ENCODE measurements at places on chromosomes 12 and 14.

- no peak for DNase-seq
Measured at GRCh38 chr12:132145334-132145733, 1.1 kb downstream of the NOC4L start.

DNA sequence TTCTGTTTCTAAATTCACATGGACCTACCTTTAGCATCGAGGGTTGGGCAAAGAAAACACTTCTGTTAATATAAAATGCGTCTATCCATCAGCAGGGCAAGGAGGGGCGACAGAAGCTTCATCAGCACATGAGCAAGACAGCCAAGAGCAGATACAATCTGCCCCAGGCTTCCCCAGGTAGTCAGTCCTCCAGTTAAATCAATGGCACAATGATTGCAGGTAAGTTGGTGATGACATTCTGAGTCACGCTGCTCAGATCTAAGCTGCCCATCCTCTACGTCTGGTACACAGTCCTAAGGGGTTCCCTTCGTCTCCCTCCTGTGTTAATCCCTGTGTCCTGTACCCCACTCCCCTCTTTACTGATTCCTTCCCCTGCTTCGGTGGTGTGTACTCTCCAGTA is 38.8 kb downstream of the MAP3K9 start:
- no peak for DNase-seq

GRCh38 chr14:91311284-91311662 is 66.8 kb upstream of the GPR68 start:
- DNase-seq, result no peak

GRCh38 chr12:67269633-67270573 is 745 bp downstream of the CAND1 start:
- peak; percentile 42 for DNase-seq

GRCh38 chr12:106284358-106285105 is 18.0 kb upstream of the TCP11L2 start:
- DNase-seq, result no peak

DNA sequence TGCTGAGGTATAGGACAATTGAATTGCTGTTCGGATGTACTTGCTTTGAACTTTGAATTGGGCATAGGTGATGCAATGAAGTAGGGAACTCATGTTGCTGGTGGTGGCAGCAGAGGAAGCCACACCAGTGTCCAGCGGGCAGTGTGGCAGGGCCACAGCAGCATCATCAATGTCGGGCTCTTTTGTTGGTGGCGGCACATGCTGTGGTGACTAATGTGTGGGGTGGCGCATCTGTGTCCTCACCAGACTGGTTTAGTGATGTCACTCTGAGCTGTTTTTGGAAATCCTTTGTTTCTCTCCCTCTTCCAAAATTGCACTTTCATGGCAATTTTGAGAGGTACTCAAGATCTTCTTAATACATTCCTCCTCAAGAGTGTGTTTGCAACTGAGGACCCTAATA is 187.6 kb downstream of the ETNK1 start:
- DNase-seq, result no peak

DNA sequence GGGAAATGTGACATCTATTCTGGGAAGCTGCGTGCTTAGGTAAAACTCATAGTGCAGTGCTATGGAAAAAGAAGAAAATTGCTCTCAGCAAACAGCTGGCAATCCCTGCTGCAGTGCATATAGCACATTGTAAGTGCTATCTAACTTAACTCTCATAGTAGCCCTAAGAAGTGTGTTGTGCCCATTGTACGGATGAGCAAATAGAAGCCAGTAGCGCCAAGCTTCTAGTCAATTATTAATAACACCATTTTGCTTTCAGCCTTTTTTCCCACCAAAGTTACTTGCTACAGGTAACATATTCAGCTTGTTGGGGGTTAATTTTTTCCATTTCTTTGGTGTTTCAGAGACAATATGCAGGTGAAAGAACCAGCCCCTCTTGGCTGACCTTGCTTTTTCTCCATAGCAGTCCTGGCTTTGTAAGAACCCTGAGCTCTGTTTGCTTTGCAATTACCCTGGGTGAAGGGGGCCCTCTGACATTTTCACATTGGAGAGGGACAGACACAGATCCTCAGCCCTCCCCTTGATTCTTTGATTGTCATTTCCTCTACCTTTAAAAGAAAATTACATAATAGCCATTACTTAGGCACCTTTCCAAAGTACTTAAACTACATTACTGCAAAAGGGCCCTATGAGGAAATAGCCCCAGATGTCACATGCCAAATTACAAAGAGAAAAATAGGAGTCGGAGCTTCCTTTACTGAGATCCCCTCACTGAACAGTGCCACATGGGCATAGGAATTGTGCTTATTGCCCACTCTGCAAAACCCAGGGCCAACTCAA is 576.2 kb upstream of the TBX3 start:
- DNase-seq, result no peak

- no peak for DNase-seq
Measured at GRCh38 chr12:132827763-132828703, 636 bp downstream of the GOLGA3 start.

DNA sequence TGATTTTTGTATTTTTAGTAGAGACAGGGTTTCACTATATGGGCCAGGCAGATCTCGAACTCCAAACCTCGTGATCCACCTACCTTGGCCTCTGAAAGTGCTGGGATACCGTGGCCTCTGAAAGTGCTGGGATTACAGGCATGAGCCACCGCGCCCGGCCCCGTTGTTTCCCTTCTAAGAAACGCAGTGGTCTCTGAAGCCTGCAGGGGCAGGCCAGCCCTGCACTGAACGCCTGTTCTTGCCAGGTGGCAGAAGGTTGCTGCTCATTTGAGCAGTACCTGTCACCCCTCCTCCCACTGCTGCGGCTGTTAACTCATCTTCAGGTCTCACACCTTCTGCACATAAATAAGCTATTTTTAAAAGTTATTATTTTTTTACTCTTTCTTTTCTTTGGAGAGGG is 24.3 kb downstream of the GPRC5A start:
- no peak for DNase-seq

- DNase-seq, result no peak
Measured at GRCh38 chr12:125518074-125518473, 452.8 kb downstream of the AACS start.

DNA sequence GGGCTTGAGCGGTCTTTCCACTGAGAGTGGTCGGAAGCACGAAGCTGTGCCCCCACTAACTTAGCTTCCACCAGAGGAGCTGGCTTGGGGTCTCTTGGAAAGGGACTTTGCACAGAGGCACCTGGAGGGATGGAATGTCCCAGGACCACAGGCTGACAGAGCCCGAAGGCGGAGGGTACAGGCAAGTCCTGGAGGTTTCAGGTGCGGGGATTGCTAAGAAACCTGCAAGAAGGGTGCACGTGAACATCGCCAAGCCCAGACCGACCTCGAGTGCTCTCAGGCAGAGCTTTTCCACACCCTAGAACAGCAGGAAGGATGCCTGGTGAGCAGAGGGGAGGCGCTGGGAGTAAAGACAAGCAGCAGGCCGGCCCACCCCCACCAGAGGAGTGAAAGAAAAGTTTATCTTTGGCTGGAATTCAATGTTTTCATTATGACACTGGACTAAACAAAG is 61.6 kb downstream of the SERPINA3 start:
- no peak for DNase-seq

DNA sequence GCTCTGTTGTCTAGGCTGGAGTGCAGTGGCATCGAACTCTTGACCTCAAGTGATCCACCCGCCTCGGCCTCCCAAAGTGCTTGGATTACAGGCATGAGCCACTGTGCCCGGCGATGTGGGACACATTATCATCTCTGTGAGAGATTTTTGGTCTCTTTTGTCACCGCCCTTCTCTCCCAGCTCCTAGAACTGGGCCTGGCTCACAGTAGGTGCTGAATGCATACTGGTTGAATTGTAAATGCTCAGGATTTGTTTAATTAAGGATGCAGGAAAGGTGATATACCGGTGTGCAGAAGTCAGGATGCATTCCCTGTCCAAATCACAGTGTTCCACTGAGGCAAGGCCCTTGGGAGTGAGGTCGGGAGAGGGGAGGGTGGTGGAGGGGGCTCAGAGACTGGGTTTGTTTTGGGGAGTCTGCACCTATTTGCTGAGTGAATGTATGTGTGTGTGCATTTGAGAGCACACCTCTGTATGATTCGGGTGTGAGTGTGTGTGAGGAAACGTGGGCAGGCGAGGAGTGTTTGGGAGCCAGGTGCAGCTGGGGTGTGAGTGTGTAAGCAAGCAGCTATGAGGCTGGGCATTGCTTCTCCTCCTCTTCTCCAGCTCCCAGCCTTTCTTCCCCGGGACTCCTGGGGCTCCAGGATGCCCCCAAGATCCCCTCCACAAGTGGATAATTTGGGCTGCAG is 1.0 kb upstream of the KRT18 start:
- no peak for DNase-seq

DNA sequence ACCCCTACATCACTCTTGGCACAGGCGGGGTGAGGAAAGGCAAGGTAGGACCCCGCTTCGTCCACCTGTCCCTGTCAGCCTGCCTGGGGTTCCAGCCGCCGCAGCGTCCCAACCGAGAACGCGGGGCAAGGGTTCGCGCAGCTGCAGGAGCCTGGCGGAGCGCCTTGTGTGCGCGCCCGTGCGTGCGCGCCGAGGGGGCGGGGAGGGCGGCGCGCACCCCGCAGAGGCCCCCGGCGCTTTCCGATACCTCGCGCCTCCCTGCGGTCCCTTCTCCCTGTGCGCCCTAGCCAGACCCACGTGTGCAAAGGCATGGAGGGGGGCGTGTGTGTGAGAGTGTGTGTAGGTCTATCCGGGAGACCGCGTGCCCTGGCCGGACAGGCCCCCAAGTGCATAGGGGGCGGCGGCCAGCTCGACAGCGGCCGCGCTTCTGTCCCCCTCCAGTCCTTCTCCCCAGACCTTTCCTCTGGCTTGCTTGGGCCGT is 122.4 kb downstream of the TSPAN9 start:
- no peak for DNase-seq

DNA sequence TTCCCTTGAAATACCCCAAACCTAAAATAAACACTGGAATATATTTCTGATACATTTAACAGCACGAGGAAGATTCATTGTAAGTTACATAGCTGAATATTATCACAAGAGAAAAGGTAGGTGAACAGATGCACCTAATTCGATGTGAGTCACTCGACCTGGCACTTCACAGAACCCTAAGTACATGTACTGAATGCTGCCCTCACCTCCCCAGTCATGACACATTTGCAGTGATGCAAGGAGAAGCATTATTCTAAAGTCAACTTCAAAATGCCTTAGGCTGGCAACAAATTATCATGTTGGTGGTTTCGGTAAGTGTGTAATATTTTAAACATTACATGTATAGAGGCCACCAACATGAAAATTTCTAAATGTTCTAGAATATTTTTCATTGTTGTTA is 35.2 kb upstream of the TMTC2 start:
- no peak for DNase-seq

- no peak for DNase-seq
Measured at GRCh38 chr12:101336437-101336836, 56.5 kb downstream of the UTP20 start.

DNA sequence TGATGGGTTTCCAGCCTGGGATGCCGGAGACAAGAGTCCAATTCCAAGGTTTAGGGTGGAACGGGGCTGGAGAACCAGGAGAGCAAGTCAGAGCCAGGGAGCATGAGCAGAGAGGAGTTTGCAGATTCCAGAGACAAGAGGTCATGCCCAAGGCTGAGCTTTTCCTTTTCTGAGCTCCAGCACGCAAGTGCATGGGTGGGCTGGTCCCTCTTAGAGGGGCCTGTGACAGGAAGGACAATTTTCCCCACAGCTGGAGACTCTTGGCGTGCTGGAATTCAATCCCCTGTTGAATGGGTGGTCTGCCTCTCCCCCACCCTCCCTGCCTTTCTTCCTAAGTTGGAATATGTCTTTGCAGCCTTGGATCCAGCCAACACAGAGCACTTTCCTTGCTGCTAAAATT is 431.9 kb downstream of the BCL11B start:
- no peak for DNase-seq

DNA sequence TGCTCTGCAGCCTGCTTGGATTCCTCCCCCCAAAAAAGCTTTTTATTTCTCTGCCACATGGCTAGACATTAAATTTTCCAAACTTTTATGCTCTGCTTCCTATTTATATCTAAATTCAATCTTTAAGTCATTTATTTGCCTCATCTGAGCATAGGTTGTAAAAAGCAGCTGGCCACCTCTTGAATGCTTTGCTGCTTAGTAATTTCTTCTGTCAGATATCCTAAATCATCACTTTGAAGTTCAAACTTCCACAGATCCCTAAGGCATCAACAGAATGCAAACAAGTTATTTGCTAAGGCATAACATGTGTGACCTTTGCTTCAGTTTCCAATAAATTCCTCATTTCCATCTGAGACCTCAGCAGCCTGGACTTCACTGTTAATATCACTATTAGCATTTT is 209.6 kb downstream of the FSCB start:
- no peak for DNase-seq

DNA sequence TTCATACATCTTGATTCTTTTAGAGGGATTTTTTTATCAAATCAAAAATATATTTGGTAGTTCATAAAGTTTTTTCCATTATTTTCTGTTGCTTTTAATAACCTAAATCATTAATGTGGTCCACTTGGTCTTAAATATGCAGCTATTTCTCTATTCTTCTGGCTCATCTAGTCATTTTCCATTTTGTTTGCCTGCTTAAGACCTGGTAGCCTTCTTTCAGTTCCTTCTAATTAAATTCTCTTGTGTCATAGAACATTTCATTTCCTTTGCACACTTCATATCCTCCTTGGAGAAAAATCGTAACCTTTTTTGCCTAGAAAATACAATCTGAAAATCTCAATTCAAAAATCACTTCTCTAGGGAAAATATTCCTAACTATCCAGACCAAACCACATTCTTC is 387.0 kb downstream of the LRFN5 start:
- DNase-seq, result no peak

- DNase-seq, result no peak
Measured at GRCh38 chr12:124675881-124676713, 108.7 kb upstream of the NCOR2 start.

DNA sequence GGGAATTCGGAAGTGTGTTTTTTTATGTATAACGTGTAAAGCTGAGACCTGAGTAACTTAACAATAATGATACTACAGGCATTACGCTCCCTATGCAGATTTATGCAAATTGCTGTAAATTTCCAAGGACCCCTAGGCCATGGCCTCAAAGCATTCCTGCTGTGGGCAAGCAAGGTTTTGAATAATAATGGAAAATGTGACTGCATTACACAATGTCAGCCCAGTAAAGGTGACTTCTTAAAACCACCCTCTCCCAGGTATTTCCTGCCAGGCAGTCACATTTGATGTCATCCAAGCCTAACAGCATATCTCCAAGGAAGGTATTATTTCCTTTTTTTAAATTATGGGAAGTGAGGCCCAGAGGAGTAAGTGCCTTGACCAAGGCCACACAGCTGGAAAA is 621.0 kb downstream of the BCL11B start:
- no peak for DNase-seq

DNA sequence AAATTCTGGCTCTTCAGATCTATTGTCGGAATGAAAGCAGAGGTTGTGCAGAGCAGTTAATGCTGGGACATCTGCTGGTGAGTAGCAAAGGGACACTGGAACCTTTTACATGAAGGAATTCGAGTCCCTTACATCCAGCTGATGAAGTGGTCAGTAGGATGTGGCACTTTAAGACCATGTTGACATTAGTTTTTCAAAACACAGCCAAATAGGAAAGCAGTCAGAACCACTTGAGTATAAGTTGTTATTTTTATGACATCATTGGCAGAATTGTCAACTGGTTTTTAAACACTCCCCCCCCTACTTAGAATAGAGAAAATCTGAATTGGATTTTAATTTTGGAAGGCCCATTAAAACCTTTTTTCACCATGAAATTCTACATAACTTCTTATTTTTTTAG is 46.8 kb upstream of the AMN start:
- no peak for DNase-seq
